Fibroblast of mammary gland (primary cell): ENCODE measurements at places on chromosomes 6 and 20.

- no peak for DNase-seq
Observed at GRCh38 chr6:167833396-167833763, 6.7 kb downstream of the AFDN start.

DNA sequence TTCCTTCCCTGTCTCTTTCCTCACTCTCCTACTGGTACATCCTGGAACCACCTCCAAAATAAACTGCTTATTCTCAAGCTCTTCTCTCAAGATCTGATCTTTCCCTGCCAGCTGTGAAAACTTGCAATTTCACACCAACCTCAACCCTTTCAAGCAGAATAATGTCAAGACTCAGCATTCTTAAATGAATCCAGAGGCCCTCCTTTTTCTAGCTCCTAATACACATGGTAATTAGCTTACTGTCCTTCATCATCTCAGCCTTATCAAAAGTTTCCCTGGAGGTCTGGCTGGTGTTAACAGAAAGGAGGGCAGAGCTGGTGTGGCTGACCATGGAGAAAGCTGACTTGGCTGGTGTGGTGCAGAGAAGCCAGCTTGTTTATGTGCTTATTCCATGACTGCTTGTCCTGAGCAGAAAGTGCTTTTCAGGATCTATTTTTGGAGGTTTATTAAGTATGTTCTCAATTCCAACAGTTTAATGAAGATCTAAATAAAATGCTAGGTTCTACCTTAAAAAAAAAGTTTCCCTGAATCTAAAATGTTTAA lies 50.5 kb downstream of the CFAP61 start:
- no peak for DNase-seq

DNA sequence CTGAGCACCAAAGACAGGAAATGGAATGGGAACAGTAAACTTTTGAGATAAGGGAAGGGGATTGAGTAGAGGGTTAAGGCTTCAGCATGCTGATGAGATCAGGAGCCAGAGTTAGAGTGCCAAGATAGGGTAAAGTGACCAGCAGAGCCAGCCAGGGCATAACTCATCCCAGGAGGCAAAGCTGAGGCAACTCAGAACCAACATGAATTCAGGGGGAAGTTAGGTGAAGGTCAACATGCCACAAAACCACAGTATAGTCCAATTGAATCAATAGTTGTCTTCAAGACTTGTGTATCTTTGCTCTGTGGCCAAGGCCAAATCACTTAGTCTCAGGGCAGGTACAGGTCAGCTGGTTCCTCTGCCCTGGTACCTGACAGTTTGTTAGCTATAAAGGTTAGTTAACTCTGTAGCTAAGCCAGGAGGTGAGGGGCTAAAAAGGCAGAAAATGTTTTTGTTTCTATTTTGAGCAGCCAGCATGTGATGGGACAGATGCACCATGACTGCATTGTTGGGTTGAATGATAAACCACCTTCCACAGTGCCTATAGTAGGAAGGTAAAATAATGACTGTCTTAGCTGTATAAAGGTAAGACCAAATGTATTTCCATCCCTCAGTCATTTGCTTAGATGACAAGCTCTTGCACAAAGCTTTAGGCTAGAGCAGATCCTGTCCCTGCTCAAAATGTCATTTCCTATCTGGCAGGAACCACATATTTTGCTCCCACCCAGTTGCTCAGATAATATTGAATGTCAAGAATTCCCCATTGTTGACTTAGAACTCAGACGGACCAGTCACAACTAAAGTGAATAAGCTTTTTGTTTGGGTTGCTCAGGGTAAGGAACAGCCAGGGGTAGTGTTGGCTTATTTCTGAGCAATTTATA lies 15.8 kb downstream of the RNF8 start:
- DNase-seq: no peak

GRCh38 chr20:728256-728944 lies 39.9 kb downstream of the SLC52A3 start:
- DNase-seq: peak; percentile 22

DNA sequence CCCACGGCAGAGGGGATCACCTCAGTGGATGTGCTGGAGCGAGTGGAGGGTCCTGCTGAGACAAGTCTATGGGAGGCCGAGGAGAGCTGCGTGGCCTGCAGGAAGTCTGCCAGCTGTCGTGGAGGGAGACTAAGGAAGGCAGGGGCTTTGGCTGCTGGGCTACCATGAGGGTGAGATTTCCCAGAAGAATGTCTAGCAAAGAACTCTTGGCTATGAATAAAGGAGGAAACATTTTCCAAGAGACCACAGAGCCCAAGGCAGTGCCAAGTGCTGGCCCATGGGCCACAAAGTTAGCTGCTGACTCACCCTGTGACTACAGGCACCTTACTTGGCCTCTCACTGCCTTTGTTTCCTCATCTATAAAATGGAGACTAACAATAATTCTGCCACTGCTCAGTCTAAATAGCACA lies 73.4 kb downstream of the PRDM1 start:
- peak; percentile 96 for DNase-seq

- DNase-seq: peak; percentile 66
Observed at GRCh38 chr20:44384423-44385027, 29.0 kb downstream of the HNF4A start.

GRCh38 chr20:19907326-19908056 lies 109.7 kb upstream of the NAA20 start:
- no peak for DNase-seq

GRCh38 chr6:110332281-110332680 lies 25.9 kb downstream of the METTL24 start:
- DNase-seq: no peak

DNA sequence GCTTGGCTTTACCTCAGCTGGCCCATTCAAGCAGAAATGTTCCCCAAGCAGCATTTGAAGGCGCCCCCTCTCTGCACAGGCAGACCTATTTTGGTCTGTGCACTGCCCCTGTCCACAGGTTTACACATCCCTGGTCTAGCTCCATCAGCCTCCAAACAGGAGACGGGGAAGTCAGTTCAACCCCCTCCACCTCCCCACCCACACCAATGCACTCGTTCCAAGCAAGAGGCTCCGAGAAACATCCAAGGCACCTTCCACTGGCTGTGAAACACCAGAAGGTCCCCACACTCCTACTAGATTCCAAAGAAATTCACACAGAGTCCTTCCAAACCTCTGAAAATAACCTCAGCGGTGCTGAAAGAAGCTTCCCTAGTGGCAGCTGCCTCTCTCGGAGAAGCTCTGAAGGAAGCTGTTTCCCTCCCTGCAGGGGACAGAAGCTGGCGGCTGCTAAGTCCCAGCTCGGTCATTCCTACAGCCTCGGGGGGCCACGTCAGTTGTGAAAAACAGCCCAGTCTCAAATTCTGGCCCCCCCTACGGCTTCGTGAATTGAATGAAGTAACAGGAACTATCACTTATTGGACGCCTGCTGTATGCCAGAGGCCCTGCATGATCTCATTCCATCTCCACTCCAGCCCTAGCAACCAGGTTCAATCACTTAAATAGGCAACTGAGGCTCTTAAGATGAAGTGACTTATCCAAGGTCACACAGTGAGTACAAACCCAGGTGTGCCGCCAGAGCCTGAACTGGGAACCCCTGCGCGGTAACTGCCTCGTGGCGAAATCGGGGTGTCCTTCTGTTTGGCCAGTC lies 815 bp downstream of the SPATA2 start:
- DNase-seq: no peak

- DNase-seq: no peak
Observed at GRCh38 chr6:90218959-90219208, 77.8 kb downstream of the BACH2 start.

DNA sequence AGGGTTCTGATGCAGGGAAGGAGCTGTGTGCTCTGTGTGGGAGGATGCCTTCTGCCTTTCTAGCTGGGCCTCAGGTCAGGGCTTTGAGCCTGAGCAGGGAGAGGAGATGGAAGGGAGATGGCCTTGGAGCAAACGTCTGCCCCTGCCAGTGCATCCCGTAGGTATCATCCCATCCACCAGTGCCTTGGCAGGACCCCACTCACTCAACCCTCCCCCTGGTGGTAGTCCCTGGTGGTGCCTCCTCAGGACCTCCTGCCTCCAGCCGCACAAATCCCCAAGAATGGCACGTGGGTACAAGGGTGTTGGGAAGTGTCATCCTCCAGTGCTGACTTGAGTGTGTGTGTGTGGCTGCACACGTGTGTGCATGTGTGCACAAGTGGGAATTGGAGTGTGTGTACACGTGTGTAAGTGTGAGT lies 23.1 kb upstream of the MICB start:
- no peak for DNase-seq

GRCh38 chr6:123940551-123940950 lies 136.9 kb downstream of the NKAIN2 start:
- no peak for DNase-seq

GRCh38 chr6:9138936-9139335 lies 703.6 kb upstream of the SLC35B3 start:
- DNase-seq: peak; percentile 12

DNA sequence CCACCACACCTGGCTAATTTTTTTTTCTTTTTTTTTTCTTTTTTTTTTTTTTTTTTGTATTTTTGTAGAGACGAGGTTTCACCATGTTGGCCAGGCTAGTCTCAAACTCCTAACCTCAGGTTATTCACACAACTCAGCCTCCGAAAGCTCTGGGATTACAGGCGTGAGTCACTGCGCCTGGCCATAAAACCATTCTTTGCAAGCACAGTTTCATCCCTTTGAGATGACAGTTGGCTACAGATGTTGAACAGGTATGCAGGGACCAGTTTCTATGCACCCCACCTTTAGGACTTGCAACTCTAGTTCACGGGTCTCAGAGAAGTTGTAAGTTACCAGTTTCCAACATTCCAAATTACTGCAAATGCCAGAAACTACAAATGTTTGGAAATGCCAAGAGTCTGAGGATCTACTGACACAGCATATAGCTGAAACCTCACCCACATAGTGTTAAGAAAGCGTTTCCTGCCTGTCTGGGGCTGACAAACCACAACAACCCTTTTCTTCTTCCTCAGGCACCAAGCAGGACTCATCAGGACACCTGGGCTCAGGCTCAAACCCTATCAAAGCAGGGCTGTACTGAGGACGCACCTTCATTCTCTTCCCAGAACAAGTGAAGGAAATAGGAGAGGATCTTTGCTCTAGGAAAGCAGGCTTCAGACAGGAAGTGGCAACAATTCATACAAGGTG lies 22.9 kb downstream of the ARHGAP18 start:
- DNase-seq: peak; percentile 48

GRCh38 chr6:6533176-6533575 lies 55.3 kb upstream of the LY86 start:
- no peak for DNase-seq

- DNase-seq: no peak
Observed at GRCh38 chr20:50199703-50200102, 9.1 kb downstream of the CEBPB start.

DNA sequence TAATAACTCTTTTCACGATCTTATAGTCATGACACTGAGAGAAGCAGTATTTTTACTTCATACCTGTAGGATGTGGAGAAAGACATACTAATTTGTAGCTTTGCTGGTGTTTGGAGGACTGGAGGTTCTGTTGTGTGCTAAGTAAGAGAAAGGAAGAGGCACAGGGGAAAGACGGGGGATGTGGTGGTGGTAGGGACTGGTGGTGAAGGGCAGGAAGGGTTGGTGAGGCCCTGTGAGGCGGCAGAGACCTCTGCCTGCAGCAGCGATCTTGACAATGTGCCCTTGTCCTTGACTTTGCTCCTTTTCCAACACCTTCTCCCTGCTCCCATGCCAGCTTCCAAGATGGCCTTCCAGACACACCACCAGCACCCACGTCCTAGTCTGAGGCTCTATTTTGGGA lies 32.6 kb upstream of the MPC1 start:
- DNase-seq: no peak

GRCh38 chr20:12644461-12644860 lies 364.3 kb upstream of the SPTLC3 start:
- DNase-seq: no peak

DNA sequence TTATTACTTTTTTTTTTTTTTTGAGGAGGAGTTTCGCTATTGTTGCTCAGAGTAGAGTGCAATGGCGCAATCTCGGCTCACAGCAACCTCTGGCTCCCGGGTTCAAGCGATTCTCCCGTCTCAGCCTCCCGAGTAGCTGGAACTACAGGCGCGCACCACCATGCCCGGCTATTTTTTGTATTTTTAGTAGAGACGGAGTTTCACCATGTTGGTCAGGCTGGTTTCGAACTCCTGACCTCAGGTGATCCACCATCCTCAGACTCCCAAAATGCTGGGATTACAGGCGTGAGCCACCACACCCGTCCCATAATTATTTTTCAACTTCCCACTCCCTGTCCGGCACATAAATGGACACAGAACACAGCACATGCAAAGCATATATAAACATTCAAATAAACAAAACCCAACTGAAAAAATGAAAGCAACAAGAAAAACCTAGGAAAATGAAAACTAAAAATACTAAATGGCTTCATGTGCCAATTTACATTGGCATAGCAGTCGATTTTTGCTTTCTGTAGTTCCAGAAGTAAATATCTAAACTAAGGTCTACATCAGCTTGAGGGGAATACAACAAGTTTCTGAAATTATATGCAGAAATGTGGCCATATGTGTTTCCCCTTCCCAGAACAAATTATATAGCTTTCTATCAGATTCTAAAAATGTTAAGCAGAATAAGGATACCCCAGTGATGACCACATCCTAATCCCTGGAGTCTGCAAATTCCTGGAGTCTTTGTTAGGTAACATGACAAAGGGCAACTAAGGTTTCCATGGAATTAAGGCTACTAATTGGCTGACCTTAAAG lies 113.9 kb downstream of the HFE start:
- DNase-seq: no peak

DNA sequence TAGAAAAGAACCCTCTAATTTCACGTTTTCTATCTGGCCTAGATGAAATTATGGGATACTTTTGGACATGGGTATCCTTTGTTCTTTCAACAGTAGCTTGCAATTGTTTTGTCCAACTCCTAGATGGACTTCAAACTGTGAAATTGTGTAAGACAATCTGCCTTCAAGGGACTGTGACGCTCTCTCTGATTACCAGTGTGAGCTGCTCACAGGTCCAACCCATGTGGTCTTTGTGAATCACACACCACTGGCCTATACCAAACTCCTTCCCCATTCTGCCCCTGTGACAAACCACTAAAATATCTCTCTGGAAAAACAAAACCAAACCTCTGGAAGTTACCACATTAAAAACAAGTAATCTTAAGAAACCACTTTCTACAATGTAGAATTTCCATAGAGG lies 59.5 kb downstream of the NINL start:
- peak; percentile 98 for DNase-seq

DNA sequence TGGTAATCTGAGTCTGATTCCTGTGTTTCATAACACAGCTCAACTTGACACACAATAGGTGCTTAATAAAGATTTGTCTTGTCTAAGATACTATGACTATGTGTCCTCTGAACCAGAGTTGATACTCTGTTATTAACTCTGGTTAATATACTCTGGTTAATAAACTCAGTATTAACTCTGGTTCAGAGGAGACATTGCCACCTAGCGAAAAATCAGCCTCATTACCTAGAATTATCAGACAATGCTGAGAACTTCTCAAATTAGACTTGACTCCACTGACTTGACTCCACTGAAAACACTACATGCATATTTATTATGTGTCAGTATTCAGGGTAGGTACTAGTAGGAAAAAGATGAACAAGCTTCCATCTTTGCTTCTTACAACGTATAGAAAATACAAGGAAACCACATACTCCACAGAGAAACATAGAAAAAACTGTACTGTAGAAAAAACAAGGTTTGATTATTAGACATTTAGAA lies 73.9 kb downstream of the AHI1 start:
- DNase-seq: peak; percentile 56
